NK-92 treated with Interleukin-12 subunit alpha and Interleukin-12 subunit beta, amount 100 ng/mL, for 24 hours (cell line): ENCODE measurements at places on chromosomes 4 and X.

- DNase-seq, result no peak
These were observed 118.6 kb downstream of the SLIT2 start for GRCh38 chr4:20370274-20370673.

GRCh38 chr4:164847016-164847415, 30.0 kb upstream of the APELA start:
- DNase-seq, result no peak

GRCh38 chrX:24928114-24928513, 87.7 kb downstream of the ARX start:
- DNase-seq, result no peak

DNA sequence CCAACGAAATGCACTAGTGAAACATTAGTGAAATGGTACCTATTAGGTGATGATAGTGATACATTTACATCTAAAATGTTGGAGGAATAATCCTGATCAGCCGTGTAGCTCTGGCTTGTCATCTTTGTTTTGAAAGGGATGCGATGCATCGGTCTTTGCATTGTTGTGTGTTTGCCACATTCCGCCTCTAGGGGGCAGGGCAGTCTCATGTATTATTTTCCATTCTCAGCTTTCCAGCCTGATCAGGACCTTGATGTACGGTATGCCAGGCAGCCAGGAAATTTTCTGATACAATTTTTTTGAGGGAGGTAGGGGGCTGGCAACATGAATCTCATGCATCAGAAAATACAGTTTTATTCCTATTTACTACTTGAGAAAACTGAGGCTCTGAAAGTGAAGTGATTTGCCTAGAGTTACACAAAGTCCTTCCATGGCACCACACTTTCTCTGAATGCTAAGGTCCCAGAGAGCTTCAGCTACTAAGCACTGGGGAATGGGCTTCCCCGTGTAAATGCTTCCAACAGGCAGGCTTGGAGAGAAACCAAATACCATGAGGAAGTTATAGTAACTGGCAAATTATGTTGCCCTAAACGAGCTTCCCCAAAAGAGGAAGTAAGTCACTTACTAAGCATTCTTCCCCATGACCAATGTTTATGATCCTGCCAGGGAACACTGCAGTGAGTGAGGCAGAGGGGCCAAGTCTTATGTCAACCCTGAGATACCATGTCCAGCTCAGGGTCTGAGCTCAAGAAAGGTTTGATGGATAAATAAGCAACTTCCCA, 31.8 kb upstream of the IQSEC2 start:
- DNase-seq, result peak; percentile 1

- DNase-seq, result no peak
These were observed 96.5 kb downstream of the CHRDL1 start for GRCh38 chrX:110699109-110699508.

DNA sequence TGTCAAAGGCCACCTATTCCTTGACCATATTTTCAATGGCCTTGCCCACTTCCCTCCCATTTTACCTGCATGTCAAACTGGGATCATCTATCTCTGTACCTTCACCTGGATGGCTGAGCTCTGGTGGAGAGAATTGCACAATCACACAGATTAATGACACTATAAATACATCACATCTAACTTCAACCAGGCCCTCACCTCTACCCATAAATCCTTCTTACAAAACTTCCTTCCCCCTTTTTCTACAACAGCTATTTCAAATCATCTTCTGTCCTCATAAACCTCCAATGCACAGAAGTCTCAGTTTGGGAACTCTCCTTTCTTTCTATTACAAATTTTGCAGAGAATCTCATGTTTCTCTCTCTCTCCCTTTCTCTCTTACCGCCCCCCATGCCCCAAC, 9.2 kb downstream of the PALLD start:
- DNase-seq, result no peak

DNA sequence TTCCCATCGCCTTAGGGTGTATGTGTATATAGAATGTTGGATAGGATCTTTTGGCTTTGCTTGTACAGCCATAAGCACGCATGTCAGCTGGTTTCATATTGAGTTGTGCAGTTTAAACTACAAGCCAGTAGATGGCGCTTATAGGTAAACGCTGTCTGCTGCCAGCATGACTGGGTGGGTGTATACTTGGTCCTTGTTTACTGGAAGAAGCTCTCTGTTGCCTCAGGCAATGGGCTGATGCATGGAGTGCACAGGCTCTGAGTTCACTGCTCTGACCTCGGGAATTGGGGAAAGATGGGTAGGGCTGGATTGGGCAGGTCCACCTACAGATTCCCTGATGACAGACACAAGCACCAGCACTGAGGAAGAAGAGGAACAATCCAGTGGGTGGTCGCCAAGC, 831.5 kb downstream of the STIM2 start:
- DNase-seq, result peak; percentile 14

DNA sequence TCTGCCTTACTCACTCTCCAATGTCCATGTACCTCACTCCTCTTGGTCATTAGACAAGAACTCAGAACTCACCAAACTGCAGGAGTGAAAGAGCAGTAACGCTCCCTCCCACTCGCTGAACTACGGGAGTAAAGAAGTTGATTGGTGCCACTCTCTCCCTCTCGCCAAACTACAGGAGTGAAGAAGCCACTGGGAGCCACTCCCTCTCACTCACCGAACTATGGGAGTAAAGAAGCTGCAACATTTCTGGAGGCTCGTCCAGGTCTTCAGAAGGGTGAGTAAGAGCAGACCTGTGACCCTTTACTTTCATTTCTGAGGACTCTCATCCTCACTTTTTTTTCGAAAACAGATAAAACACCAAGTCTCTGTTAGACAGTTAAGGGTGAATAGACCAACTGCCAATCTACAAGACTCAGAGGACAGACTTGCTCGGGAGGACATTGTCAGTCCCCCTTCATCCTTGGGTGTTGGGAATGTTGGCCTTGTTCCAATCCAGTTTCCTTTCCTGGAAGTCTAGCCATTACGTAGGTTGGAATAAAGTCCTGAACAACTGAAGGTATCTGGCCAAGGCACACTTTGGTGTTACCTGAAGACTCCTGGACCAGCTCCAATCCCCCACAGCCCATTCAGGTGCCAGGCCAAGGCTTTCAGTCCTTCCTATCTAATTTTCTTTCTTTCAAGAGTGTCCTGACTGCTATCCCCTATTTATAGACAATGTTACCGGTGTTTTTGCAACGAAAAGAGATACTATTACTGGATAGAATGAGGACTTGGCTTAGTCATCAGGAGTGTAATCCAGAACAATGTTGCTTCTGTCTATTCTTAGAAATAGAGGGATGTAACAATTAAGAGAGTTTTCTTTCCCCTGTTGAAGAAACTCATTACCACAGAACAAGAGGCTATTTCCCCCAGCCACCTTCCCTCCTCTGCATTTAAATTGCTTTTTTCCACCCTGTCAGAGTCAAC, 11.0 kb upstream of the COL25A1 start:
- no peak for DNase-seq

DNA sequence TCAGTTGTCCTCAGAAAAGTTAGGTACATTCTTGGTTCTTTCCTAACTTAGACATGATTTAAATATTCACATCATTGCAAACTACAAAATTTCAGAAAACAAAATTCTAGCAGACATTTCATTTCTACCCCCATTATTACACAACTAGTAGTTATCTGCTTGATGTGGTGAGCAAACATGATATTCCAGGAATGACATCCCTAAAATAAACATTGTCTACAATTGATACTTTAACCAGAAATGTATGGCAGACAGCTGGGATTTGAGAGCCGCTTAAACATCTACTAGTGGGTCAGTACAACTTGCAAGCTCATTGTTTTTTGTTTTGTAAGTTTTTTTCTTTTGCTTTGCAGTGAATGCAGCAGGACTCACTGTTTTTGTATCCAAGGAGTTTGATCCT, 32.1 kb upstream of the AMBN start:
- DNase-seq, result no peak

GRCh38 chr4:76606645-76607265, 171.7 kb downstream of the SHROOM3 start:
- no peak for DNase-seq

GRCh38 chr4:98284640-98285046, 23.5 kb downstream of the RAP1GDS1 start:
- DNase-seq, result no peak

DNA sequence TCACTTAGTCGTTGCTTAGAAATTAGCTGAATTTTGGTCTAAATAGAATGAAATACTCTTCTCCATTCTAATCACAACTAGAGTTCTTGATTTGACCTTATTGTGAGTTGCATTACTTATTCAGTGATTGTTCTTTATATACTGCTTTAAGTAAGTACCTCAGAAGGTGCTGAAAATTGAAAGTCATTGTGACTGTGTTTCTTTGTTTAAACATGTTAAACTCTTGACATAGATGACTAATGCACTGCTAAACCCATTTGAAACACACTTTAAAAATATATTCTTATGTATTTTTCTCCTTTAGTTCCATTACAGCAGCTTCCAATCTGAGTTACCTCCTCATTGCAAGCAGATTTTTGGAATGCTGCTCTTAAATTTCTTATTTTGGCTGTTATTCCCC, 9.1 kb downstream of the TSPAN7 start:
- no peak for DNase-seq

DNA sequence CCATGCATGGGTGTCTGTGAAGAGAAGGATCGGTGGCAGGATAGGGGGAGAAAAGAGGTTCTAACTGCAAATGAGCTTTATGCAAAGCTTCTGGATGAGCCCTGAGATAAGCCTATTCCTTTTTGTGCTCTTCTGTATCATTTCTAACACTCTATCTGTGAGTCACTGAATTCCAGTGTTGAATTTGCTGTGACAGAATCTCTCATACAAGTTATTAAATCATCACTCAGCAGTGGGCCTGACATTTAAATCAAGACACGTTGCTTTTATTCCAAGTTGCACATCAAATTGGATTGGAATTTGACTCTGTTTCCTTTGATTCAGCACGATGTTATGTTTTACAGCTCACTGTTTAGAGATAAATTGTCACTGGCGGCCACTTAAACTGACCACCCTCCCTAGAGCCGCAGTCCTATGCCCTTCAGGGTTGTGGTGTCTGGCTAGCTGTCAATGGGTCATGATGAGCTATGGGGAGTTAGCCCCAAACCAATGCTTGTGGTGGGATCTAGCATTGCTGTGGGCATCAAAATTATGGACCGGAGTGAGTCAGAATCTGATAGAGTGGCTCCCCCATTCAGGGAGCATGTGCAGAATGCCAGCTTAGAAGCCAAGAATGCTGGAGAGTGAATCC, 42.7 kb downstream of the LHFPL1 start:
- DNase-seq, result no peak

GRCh38 chr4:63921561-63921960, 487.7 kb downstream of the TECRL start:
- DNase-seq, result no peak

GRCh38 chrX:33336783-33337182, 125.4 kb upstream of the DMD start:
- no peak for DNase-seq

GRCh38 chr4:161188578-161188977, 975.2 kb downstream of the FSTL5 start:
- DNase-seq, result no peak

- DNase-seq, result no peak
These were observed 113.6 kb downstream of the GLUD2 start for GRCh38 chrX:121160987-121161386.

- DNase-seq, result no peak
These were observed 114.1 kb downstream of the MGST2 start for GRCh38 chr4:139779691-139780090.

DNA sequence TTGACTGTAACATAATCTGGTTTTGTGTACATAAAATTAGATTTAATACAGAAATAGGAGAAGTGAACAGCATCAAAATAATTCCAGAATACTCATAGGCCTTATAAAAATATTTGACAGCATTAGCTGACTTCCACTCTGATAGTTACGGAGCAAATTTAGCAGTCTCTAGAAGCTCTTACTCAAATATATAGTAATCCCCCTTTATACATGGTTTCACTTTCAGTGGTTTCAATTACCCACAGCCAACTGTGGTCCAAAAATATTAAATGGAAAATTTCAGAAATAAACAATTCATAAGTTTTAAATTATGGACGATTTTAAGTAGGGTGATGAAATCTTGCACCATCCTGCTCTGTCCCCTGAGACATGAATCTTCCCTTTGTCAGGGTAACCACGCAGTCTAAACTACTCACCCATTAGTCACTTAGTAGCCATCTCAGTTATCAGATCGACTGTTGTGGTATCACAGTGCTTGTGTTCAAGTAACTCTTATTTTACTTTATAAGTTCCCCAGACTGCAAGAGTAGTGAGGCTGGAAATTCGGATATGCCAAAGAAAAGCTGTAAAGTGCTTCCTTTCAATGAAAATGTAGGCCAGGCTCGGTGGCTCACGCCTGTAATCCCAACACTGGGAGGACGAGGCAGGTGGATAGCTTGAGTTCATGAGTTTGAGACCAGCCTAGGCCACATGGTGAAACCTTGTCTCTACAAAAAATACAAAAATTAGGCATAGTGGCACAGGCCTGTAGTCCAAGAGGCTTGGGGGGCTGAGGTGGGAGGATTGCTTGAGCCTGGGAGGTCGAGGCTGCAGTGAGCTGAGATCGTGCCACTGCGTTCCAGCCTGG, 17.2 kb upstream of the RTL9 start:
- peak; percentile 1 for DNase-seq

- DNase-seq, result no peak
These were observed 34.5 kb downstream of the ZFX start for GRCh38 chrX:24184018-24184417.

DNA sequence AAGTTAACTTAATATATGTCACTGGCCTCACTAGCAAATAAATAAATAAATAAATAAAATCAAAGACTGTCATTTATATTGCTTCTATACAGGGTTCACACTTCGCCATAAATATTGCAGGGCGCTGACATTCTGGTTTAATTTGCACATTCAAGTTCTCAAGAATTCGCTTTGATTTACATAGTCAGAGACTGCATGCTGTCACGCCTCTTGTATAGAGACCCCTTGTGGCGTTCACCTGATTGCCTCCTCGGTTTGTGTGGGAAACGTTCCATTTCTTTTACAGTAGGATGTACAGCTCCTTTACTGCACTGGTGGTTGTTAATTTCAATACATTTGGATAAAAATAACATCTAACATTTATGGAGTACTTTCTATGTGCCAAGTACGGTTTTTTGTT, 71.3 kb upstream of the ADGRG2 start:
- DNase-seq, result no peak

DNA sequence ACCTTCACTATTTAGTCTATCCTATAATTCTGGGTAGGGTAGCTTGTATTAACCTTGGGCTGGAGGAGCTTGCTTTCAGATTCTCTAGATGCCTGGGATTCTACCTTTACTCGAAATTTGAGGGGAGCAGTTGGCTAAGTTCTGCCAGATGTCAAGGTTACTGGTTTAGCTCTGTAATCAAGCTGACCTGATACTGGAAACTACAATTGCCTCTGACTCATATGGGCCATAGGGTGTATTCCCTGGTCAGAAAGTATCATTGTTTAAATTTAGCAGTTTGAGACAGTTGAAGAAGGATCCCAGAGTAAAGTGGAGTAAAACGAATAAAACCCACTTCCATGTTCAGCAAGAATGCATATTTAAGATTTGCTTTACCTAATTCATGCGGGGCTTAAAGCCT, 337.6 kb downstream of the SPIN4 start:
- DNase-seq, result no peak

GRCh38 chr4:176334066-176334465, 14.3 kb downstream of the SPCS3 start:
- no peak for DNase-seq

- no peak for DNase-seq
These were observed 22.1 kb upstream of the CEP135 start for GRCh38 chr4:55926610-55927009.
